Stimulated activated CD8-positive, alpha-beta memory T cell treated with anti-CD3 and anti-CD28 coated beads, Interleukin-2, amount 100 ng/mL, for 48 hours (primary cell): ENCODE measurements at places on chromosomes 3 and 15.

- no peak for DNase-seq
Measured at GRCh38 chr3:63353383-63353782, 75.3 kb downstream of the SYNPR start.

DNA sequence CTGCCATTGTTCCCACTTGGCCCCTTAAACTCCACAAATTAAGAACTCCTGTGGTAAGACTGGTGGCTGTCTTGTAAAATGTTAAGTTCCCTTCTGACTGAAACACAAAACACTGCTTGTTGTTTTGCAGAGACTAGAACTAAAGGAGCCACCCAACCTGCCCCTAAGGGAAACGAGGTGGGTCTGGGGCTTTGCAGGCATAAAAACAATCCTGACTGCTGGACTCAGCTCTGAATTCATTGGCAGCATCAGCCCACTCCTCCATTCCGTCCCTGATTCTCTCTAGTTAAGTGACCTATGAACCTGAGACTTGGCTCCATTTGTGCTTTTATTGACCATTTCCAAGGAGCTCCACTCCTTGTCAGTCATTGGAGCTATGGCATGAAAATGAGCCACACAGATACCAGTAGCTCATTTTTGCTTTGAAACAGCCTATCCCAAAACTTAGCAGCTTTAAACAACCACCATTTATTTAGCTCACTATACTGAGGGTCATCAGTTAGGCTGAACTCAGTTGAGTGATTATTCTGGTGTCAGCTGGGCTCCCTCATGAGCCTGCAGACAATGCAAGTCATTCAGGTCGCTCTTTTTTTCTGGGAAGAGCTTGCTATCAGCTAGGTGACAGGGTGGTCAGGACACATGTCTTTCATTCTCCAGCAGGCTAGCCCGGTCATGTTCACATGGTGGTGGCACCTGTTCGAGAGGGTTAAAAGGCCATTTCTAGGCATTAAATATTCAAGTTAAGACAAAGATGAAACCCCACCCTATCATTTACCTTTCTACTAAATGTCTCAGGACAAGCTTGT is 175.1 kb upstream of the CTNNB1 start:
- DNase-seq = no peak

GRCh38 chr3:183331498-183331897 is 78.4 kb downstream of the B3GNT5 start:
- DNase-seq = no peak

DNA sequence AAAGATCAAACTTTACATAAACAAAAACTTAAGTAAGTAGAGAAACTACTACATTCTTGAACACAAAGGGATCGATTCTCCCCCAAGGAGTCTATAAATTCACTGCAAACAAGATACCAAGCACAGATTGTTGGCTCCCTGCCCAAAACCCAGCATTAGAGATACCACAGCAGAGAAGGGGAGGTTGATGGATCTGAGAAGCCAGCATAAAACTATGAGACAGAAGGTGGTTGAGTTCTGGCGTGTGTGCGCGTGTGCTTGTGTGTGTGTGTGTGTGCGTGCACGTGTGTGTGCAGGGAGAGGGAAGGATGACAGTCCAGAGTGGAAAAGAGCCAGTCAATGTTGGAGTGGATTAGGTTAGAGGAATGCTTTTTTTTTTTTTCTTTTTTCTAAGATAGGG is 143.2 kb upstream of the PRR20G start:
- DNase-seq = no peak

GRCh38 chr15:70720228-70721016 is 42.9 kb downstream of the UACA start:
- DNase-seq = no peak

DNA sequence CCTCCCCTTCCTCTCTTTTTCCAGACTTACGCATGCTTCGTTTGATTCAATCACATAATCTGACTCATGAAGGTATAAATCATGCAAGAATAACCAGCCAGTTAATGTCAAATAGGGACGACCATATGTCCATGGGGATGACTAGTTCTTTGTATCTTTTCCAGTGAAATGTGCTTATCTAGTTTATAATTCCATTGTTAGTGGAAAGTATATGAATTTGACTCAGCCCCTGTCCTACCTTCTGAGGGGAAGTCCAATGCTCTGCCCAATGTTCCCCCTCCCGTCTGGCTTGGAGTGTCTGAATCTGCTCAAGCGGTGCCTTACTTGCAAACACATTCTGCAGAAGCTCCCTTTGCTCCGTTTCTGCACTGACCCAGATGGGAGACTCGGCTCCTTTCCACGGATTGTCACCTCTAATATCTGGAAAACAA is 55.0 kb upstream of the EPHB3 start:
- DNase-seq = no peak

DNA sequence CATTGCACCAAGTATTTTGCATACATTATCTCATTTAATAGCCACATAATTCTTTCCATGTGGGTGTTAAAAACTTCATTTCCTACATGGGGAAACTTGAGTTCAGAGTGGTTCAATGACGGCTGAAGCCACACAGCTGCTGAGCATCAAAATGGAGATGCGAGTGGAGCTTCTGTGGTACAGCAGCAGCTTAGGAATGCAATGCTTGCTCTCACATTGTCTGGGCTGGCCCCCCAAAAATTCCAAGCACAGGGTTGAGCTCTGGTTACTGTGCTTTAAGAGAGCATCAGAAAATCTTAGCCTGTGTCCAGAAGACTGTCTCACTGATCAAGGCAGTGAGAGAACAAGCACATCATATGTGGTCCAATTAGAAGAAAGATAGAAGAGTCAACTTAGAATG is 57.4 kb upstream of the GADL1 start:
- no peak for DNase-seq

- no peak for DNase-seq
Measured at GRCh38 chr3:98801043-98801747, 38.1 kb downstream of the ST3GAL6 start.

DNA sequence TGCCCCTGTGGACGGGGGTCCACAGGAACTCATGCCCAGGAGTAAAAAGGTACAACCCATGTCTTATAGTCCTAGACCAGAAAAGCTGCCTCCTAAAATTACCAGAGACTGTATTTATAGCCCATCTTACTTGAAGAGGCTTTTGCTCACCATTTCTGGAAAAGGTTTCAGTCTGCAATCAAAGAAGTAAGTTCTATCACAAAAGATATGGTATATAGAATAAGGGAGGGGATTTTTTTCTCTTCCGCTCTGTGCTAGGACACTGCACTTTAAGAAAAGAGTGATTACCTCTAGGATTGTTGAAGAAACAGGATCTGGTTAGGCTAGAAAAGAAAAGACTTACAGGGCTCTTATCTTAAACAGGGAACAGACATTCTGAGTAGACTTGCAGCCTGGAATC is 2.6 kb downstream of the SSUH2 start:
- no peak for DNase-seq

DNA sequence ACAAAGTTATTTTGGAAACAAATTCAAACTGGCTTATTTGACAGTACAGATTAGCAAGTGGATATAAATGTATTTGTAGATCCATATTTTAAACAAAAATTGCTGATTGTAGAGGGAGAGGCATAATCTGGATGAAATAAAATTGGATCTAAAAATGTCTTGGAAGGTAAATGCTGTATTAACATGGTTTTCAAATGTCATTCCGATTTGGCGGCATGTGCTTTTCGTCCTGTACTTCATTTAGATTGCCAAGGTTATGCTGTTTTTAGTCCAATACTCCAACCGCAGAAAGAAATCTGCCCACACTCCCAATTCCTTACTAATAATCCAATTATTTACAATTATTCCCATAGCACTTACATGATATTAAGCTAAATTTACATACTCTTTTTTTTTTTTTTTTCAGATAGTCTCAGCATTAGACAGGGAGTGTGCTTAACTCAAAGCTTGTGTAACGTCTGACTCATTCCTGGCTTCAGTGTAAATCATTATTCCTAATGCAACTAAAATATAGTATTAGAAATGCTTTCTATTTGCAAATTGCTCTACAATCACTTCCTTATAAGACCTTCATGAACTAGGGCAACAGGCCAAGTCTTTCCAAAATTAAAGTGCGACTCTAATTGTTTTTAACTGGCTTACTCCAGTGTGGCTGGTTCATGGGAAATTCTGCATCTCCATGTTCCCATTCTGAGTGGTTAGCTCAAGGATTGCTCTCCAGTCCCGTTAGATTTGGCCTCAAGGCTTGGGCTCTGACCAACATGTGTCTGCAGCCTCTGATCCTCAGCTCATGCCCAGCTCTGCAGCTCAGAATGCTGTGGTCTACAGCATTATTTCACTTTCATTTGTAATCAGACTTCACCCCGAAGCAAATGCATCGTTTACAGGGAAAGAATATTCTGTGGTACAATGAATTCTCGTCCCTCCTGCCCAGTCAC is 103.9 kb downstream of the FBN1 start:
- DNase-seq = no peak

- no peak for DNase-seq
Measured at GRCh38 chr3:100213891-100214573, 46.8 kb upstream of the TBC1D23 start.

DNA sequence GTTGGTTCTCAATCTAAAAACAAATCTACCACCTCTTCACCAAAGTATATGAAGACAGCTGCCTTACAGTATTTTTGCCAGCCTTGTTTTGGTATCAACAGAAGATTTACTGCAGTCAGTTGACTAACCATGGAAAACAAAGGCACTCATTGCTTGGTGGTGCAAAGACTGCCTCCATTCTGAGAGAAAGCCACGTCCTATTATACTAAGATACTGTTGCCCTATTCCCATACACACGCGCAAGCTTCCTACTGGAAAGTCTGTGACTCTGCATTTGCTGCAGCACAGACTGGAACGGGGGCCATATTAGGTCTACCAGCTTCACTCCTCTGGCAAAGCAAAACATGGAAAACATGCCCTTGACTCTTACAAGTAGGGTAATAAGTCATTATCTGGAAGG is 18.0 kb downstream of the MTMR10 start:
- DNase-seq = no peak

GRCh38 chr3:54262541-54262940 is 140.2 kb downstream of the CACNA2D3 start:
- no peak for DNase-seq

GRCh38 chr3:33113772-33114621 is at the start of gene CRTAP:
TSS of gene CRTAP (plus strand) at chr3:33114014. CDS start at chr3:33114078, 64 bp downstream.
- DNase-seq = peak; percentile 87

DNA sequence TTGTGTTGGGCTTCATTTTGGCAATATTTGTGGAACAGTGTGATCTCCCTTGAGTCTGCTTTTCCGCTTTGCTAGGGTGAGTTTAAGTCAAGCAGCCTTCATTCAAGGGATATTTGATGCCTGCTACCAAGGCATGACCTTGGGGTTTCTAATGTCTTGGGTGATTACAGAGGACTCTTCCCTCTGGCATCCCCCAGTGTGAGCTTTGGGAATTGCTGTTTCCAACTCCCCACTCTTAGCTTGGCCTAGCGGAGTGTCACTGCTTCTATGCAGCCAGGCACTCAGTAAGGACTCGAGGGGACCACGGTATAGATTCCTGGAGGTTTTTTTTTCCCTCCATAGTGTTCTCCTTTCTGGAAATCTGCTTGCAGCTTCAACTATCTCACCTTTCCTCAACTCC is 21.1 kb downstream of the GCNT3 start:
- no peak for DNase-seq

DNA sequence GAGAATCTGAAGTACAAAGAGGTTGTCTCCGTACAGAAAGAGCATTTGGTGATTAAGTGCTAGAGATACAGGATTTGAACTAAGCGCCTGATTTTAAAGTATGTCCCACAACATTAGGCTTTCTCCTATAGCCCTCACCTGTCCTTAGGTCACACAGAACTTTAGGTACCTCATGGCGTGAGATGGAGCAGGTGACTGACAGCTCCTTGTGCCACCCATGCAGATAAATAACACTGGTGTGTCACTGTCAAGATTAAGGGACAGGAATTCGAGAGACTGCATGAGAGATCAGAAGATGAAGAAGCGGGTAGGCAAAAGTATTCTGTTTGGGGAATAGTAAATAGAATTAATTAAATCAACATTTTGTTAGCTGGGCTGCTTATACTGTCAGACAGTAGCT is 1.1 kb downstream of the BLM start:
- DNase-seq = no peak

- DNase-seq = no peak
Measured at GRCh38 chr15:93986400-93986984, 244.9 kb upstream of the MCTP2 start.

GRCh38 chr3:151909681-151910405 is 36.4 kb downstream of the SUCNR1 start:
- DNase-seq = no peak

DNA sequence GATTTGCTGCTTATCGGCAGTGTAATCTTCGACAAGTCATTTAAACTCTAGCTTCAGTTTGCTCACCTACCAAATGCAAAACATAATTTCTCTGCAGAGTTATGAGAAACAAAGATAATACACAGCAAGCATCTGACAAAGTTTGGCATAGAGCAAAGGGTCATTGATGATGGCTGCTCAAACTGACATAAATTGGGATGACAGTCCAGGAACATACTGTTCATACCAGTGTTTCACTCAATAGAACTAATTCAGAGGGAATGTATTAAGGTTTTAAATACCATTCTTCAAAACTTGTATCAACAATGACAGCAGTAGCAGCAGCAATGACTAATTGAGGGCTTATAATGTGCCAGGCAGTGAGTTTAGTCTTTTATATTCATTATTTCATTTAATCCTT is 137.6 kb downstream of the SPATA16 start:
- no peak for DNase-seq

DNA sequence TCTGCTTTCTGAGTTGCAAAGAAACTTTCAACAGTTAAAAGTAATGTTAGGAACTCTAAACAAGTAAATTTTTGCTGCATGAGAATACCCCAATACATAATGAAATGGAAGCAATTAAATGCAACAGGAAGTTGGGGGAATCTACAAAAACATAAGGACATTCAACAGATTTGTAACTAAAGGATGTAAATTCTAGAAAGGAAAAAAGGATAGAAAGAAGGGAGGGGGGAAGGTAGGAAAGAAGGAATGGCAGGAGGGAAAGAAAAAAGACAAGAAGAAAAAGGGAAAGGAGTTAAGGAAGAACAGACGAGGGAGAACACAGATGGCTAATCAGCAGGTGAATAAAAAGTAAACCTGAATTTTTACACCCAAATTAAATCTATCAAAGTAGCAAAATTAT is 22.3 kb upstream of the ANP32A start:
- no peak for DNase-seq

DNA sequence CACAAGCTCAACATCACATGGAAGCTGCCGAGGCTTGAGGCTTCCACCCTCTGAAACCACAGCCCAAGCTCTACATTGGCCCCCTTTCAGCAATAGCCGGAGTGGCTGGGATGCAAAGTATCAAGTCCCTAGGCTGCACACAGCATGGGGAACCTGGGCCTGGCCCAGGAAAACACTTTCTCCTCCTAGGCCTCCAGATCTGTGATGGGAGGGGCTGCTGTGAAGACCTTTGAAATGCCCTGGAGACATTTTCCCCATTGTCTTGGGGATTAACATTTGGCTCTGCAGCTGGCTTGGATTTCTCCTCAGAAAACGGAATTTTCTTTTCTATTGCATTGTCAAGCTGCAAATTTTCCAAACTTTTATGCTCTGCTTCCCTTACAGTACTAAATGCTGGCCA is 18.2 kb downstream of the HRG start:
- no peak for DNase-seq
